Osteoblast (primary cell): ENCODE measurements at places on chromosomes 16 and 17. TPM values are rescaled to one million over a fixed set of nuclear protein-coding genes. Genes with fewer than 3 reads are reported as not detected.

GRCh38 chr16:79329967-79330366 is 270.6 kb downstream of the MAF start:
- DNase-seq: no peak

Gene CCL8
- 0.36 TPM in 1 of 2 replicates, not detected in the other for total RNA-seq

- peak; percentile 94 for DNase-seq
Observed at GRCh38 chr16:67296420-67296819, 17.1 kb downstream of the PLEKHG4 start.

- peak; percentile 78 for DNase-seq
Observed at GRCh38 chr17:78761789-78762406, 20.2 kb downstream of the CYTH1 start.

GRCh38 chr16:29898804-29899515 is 390 bp downstream of the SEZ6L2 start:
- peak; percentile 88 for DNase-seq

Gene ZG16
- not detected in 2 replicates for total RNA-seq

Gene KRTAP2-3
- 0.29 TPM in 1 of 2 replicates, not detected in the other for total RNA-seq

DNA sequence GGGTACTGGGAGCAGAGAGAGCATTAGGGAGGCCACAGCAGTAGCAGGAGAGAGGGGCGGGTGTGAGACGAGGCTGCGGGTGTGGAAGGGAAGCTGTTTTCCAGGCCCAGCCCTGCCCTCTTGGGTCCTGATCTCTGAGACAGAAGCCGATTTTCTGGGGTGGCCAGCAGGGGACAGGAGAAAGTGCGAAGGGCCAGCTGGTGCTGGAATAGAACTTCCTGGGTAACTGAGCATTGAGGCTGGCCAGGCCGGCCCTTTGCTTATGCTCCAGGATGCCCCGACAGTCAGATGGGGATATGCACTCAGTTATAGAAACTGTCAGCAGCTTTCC is 804 bp downstream of the BTBD17 start:
- no peak for DNase-seq

DNA sequence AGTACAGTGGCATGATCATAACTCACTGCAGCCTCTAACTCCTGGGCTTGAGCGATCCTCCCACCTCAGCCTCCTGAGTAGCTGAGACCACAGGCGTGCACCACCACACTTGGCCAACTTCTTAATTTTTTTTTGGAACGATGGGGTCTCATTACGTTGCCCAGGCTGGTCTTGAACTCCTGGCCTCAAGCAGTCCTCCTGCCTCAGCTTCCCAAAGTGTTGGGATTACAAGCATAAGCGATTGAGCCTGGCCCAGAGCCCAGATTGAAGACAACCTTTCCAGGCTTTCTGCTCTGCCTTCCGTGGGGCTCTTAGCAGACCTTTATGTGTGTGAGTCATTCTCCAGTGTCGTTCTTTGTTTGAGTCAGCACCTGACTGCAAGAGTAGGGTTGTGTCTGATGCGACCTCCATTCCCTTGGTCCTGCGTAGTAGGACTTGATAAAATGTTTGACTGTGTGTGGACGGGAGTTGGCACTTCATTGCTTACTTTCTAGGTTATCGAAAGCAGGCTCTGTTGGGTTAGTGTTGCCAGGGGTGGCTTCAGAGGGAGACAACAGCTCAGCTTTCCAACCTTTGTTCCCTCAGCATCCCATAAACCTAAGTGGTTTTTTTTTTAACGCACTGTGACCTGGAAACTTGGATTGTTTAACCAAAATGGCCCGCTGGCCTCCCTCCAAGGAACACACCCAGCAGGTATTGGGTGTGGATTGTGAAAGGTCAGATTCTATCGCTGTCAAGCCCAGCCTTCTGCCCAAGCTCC is 26.4 kb downstream of the EEF2K start:
- DNase-seq: no peak

DNA sequence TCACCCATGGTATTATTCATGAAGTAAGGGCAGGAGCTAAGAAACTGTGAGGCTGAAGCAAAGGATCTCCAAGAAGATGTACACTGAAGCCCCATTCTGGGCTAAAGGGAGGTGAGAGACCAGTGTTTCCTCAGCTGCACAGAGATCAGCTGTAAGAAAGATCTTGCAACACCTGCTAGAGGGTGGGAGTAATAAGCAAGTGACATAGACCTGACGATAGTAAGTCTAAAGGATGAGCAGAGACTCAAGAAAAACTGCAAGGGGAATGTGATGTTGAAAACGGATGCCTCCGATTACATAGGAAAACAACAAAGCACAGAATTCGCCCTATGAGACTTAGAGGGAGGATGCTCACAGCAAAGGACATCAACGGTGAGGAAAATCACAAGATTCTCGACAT is at the start of gene OR4D2:
OR4D2 (plus strand) TSS at position 301 of the 400 bp plus-strand sequence. CDS start 2,674 bp downstream, outside the sequence.
- no peak for DNase-seq

DNA sequence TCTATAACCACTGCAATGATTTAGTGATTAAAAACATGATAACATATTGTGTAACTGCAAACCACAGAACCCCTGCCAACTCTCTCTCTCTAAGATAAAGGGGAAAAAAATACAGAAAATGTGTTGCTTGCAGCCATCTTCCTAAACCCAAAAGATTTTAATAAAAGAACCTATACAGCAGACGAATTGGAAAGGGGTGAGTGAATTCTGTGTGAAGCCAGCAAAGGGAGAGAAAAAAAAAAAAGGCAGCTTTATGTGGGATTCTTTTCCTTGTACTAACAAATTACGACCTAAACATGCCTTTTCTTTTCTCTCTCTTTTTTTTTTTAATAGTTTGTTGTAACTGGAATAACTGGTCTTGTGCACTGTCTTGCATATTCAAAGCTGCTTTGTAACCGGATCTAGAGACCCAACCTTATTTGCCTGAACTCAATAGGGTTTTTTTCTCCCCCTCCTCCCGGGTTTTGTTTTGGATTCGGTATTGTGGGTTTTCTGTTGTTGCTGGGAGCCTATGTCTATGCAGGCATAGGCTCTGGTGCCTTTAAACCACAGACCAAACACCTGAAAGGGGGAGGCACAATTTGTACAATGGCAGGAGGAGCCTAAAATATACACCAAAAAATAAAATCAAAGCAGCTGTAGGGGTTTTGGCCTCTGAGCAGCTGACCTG is 7.0 kb upstream of the ZFHX3 start:
- peak; percentile 80 for DNase-seq

GRCh38 chr17:38798614-38799500 is 499 bp downstream of the PIP4K2B start:
- DNase-seq: peak; percentile 74

- no peak for DNase-seq
Observed at GRCh38 chr17:77716289-77716926, 242.1 kb upstream of the TNRC6C start.

DNA sequence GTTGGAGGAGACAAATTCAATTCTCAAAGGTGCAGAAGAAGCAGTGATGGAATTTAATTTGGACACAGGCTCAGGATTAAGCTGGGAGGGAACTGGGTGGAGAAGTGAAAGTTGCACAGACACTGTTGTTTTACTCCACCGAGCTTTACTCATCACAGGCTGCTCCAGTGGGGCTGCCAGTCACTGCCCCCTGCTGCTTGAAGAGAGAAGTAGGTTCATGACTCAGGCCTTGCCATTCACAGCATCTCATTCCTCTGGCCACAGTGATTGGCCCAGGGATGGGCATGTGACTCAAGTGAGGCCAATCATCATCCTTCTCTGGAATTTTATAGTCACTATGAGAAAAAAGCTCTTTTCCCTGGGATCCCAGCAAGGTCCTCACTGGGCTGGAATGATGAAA is 11.8 kb downstream of the GNAO1 start:
- no peak for DNase-seq

DNA sequence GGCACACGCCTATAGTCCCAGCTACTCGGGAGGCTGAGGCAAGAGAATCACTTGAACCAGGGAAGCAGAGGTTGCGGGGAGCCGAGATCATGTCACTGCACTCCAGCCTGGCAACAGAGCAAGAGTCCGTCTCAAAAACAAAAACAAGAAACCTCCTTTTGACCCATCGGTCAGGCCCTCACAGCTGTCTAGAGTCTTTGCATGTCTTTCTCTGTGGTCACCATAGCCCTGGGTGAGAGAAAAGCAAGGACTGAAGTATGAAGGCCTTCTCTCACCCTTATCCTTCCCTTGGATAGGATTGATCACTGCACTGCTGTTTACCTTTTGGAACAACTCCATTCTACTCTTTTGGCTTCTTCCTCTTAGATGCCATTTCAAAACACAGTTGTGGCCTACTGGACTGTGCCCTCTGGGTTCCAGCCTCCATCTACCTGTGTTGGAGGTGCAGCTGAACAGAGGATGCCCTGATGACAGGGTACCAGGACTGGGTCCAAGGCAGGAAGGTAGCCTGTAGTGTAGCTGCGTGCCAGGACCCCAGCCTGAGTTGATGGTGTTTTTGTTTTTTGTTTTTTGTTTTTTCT is 37.1 kb downstream of the LDHD start:
- DNase-seq: no peak

DNA sequence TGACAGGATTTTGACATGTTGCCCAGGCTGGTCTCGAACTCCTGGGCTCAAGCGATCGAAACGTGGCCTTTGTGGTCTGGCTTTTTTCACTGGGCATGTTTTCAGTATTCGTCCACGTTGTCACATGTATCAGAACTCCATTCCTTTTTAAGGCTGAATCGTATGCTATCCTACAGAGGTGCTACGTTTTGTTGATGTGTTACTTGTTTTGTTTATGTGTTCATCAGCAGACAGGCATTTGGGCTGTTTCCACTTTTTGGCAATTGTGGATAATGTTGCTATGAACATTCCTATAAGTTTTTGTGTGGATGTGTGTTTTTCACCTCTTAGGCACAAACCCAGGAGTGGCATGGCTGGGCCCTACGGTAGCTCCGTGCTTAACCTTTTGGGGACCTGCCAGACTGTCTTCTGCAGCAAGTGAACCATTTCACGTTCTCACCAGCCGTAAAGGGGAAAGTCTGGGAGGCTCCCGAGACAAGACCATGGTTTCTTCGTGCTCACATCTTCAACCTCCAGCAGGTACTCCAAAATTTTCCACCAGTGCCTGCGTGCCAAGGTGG is 26.9 kb downstream of the ADCY9 start:
- no peak for DNase-seq

Gene SLFN13
- 2.1 and 2.5 TPM in 2 replicates for total RNA-seq

Gene RAB26
- 0.36 and 0.59 TPM in 2 replicates for total RNA-seq

- peak; percentile 52 for DNase-seq
Observed at GRCh38 chr16:89741342-89742014, 20.1 kb downstream of the ZNF276 start.

DNA sequence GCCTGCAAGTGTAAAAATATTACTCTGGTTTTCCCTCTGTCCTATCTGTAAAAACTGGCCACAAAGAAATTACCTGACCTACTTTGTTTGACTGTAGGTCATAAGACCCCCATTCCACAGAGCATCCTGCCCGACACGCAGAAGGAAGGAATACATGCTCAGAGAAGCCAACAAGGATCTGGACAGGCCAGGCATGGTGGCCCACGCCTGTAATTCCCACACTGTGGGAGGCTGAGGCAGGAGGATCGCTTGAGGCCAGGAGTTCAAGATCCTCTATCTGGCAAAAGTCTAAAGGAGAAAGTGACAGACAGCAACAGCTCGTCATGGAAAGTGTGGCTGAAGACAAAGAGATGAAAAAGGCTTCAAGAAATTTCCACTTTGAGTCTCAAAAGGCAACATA is 78.2 kb upstream of the RNU2-1 start:
- DNase-seq: no peak

- no peak for DNase-seq
Observed at GRCh38 chr17:2484876-2485275, 26.8 kb downstream of the METTL16 start.

Gene TP53TG3F
- total RNA-seq: not detected in 2 replicates

DNA sequence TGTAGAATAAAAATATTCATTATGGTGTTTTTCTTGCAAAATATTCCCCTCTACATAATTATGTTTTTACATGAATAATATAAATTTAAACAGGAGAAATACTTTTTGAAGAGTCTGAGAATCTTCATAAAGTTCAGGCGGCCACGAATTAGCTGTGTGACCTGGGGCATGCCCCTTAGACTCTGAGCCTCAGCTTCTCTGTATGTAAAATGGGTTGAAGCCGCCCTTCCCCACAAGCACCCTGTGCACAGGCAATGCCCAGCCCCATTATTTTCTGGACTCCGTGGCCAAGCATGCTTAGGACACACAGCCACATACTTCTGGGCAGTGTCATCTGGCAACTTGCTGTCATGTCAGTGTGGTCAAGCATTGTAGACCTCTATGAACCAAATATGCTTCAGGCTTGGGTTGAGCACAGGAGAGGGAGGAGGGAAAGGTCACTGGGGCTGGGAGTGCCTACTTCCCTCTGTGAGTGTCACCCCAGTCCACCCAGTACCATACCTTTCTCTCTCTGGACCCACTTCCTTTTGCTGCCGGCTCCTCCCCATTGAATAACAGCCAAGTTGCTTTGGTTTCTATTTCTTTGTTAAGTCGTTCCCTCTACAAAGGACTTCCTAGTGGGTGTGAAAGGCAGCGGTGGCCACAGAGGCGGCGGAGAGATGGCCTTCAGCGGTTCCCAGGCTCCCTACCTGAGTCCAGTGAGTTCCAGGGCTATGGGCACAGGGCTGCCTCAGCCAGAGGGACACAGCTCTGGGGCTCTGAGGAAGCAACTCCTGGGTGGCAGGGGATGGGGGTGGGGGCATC is at the start of gene LGALS9:
LGALS9 (plus strand) TSS at position 582 of the 804 bp plus-strand sequence; CDS start at position 660, 78 bp downstream.
- DNase-seq: no peak

- DNase-seq: peak; percentile 84
Observed at GRCh38 chr17:77233635-77234334, 93.0 kb downstream of the SEC14L1 start.

Gene GLP2R
- total RNA-seq: under 0.01 TPM in 1 of 2 replicates, not detected in the other

- DNase-seq: peak; percentile 76
Observed at GRCh38 chr17:28529013-28529400, 22.9 kb downstream of the FOXN1 start.

Gene ATP2C2
- not detected in 2 replicates for total RNA-seq

Gene PABPN1L
- total RNA-seq: not detected in 2 replicates

DNA sequence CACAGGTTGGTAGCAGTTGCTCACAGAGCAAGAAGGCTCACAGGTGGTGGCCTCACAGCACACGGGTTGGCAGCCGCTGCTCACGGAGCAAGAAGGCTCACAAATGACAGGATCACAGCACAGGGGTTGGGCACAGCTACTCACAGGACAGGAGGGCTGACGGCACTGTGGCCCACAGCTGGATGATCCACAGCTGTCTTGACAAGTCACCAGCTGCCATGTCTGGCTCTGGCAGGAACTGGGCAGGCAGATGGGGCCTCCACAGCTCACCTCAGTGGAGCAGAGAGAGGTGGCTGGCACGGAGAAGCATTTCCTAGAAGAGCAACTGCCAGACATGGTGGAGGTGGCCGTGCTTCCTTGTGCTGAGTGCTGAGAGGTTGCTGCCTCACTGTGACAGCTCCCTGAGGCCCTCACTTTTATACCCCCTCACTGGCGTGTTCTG is at the start of gene KRTAP16-1:
KRTAP16-1 (minus strand) TSS at position 392 of the 442 bp plus-strand sequence; CDS start at position 336, 56 bp downstream.
- DNase-seq: no peak

GRCh38 chr16:50671644-50672260 is 9.4 kb downstream of the SNX20 start:
- DNase-seq: peak; percentile 69

GRCh38 chr17:29821897-29822296 is 108.1 kb downstream of the SSH2 start:
- no peak for DNase-seq

Gene KRT9
- not detected in 2 replicates for total RNA-seq

Gene TEKT5
- 0.29 and 0.36 TPM in 2 replicates for total RNA-seq

GRCh38 chr16:553601-554296 is 6.4 kb upstream of the PRR35 start:
- DNase-seq: no peak

GRCh38 chr17:44267818-44268490 is at the start of gene SLC4A1:
TSS of gene SLC4A1 (minus strand) at chr17:44268135. CDS start at chr17:44262866, 5,269 bp downstream.
- DNase-seq: peak; percentile 63
